ENCODE measurements at places on chromosomes 6 and 20.

DNA sequence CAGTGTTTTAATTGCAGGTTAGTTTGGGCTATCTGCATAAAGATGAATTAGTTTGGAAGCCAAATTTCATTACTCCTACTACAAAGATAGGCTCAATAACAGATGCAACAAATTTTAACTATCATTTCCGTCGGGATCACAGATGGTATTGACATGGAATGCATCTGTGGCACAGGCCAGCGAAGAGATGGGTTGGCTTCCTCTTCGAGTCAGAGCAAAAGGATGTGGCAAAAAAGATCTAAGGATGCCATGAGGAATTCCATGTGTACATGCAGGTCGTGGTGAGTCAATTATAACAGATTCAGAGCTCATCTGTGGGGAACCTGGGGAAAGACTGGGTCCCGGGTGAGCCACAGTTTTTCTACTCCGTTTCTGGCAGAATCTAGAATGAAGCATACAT, 83.0 kb upstream of the CITED2 start:
- no peak for DNase-seq

- DNase-seq: no peak
Observed at GRCh38 chr6:19415605-19416326, 421.4 kb upstream of the ID4 start.

DNA sequence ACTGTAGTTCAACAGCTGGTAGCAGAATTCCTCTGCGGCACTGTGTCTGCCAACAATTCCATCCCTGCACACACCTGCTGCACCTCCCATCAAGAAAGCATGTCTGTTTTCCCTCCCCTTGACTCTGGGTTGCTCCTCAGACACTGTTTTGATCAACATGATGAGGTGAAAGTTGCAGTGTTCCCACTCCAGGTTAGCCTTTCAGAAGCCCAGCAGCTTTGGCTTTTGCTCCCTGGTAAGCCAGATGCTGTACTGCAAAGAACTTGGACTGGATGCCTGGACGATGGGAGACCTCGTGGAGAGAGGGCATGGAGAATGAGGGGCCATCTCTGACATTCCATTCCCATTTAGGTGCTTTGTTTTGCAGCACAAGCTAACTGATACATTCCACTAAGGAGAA, 79.1 kb upstream of the MAFB start:
- no peak for DNase-seq

- DNase-seq: no peak
Observed at GRCh38 chr6:74277777-74278186, 581.8 kb downstream of the CD109 start.

GRCh38 chr6:86500035-86500434, 437.3 kb upstream of the HTR1E start:
- no peak for DNase-seq

GRCh38 chr6:152836523-152836922, 85.9 kb downstream of the VIP start:
- DNase-seq: no peak

DNA sequence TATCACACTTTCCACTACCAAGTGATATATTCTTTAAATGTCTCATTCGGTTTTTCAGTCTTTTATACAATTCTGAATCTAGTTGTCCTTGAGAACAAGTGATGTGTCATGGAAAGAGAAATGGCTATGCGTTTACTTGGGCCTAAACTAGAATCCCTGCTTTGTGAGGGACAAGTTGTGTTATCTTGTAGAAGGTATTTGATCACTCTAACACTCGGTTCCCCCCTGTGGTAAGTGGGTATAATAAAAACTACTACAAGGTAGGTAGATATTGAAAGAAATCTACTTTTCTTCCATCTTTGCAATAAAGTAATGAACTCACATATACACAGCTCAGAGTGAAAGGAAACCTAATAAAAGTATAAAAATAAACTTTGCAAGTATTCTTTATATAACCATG, 108.9 kb downstream of the MANEA start:
- no peak for DNase-seq

- no peak for DNase-seq
Observed at GRCh38 chr20:41286240-41286851, 31.2 kb downstream of the ZHX3 start.

All from stimulated activated CD4-positive, alpha-beta T cell treated with anti-CD3 and anti-CD28 coated beads, Interleukin-2, amount 100 ng/mL, for 48 hours (primary cell).